ENCODE measurements at places on chromosomes 6 and 20.

DNA sequence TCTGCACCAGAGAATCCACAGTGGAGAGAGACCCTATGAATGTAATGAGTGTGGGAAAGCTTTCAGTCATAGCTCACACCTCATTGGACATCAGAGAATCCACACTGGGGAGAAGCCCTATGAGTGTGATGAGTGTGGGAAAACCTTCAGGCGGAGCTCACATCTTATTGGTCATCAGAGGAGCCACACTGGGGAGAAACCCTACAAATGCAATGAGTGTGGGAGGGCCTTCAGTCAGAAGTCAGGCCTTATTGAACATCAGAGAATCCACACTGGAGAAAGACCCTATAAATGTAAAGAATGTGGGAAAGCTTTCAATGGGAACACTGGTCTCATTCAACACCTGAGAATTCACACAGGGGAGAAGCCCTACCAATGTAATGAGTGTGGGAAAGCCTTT is 11.9 kb downstream of the ZKSCAN8 start:
- DNase-seq, result no peak

- no peak for DNase-seq
These were observed 120.1 kb downstream of the SLC23A2 start for GRCh38 chr20:4881006-4881730.

GRCh38 chr6:128425856-128426255 is 94.5 kb downstream of the PTPRK start:
- no peak for DNase-seq

GRCh38 chr6:101826678-101827077 is 433.2 kb downstream of the GRIK2 start:
- DNase-seq, result no peak

DNA sequence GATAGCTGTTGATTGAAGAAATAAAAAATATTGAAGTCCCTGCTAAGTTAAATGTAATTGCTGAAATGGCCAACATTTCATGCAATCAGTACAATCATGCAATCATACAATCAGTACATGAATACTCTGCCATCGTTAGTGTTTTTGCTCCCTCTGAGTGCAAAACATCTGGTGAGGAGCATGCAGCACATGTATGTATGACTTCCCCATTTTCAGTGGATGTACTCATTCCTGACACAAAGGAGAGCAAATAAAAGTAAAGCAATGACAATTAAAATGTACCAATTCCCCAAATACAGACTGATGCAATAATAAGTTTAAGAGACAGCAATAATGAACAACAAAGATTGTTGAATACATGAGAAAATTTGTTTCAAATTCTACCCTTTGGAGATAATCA is 140.7 kb downstream of the PLCB1 start:
- DNase-seq, result no peak

GRCh38 chr6:116205281-116205680 is 48.6 kb downstream of the TSPYL4 start:
- DNase-seq, result no peak

DNA sequence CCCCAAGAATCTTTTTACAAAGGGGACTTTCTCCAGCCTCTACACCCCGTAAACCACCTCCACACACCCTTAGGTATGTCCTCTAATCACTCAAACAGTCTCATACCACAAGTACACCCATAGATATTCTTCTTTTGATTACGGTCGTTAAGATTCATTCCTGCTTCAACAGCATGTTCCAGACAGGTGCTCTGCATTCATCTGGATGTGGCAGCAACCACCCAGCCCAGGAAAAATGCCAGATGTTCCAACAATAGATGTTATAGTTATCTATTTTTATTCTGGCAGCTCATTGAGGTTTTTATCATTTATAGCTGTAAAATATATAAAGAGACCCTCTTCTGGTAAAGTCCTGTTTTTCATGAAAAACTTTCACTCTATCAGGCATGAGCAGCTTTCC is 60.7 kb downstream of the SIM1 start:
- DNase-seq, result no peak

DNA sequence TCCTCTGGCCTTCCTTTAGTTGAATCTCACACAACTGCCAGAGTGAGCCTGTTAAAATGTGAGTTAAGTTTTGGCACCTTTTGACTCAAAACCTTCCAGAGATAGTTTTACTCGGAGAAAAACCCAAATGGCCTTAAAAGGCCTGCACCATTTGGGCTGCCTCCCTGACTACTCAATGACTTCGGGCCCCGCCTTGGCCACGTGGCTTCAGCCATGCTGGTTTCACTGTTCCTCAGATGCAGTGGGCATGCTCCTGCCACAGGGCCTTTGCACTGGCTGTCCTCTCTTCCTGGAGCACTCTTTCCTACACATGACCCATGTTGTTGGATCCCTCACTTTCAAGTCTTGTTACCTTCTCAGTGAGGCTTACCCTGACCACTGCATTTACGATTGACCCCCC is 18.3 kb downstream of the VEGFA start:
- no peak for DNase-seq

DNA sequence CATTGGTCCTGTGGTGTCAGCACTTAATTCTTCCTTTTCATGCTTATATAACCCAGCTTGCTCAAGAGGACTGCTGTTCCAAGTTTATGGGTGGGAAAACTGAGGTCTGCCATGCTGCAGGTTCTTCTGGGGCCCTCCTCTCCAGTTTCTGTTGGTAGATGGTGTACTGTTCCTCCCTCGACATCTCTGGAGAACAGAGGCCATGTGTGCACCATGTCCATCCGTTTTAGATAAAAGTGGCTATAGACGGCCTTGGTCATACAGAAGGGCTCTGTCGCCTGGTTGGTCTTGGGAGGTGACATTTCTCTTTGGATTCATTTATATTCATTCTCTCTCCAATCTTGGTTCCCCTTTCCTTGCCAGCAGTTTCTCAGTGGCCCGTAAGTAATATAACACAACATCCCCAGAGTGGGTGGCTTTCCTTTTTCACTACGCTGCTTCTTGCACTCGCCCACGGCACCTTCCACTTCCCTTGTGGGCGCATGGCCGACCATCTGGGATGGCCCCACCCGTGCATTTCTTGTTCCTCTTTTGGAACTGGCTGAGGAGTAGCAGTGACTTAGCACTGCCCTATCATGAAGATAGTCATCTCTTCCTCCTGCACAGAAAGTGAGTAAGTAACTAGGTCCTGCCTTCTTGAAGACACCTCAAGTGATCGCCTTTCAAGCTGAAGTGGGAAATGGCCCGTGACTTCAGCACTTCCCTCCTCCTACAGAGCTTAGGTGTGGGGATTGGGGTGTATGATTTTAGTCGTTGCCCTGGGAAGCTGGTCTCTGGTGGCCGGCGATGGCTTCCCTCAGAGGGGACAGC is 94.2 kb downstream of the RREB1 start:
- DNase-seq, result no peak

DNA sequence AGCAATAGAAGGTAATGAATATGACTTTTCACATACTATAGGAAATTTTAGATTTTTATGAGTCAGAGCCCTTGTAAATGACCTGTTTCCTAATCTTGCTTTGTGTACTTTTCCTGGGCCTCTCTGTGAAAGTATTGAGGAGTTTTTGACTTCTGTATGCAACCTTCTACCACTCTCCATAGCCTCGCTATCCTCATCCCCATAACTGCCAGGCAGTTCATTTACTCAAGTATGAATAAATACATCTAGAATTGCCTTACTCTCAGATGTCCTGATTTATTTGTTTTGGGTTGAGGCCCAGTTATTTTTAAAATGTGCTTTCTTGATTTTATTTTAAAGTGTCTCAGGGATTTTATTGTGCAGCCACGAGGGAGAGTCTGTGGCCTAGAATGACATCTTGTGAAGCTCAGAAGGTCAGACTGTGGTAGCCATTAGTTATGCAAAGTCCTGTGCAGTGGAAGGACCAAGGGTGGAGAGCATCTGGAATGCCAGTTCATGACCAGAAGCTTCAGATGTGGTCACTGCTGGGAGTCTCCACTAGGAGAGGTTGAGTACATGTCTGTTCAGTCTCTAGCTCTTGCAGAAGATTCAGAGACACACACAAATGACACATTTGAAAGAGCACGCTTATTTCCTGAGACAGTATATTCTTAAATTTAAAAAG is 346.2 kb upstream of the IMPG1 start:
- no peak for DNase-seq

GRCh38 chr6:15715060-15715459 is 52.2 kb upstream of the DTNBP1 start:
- DNase-seq, result no peak

DNA sequence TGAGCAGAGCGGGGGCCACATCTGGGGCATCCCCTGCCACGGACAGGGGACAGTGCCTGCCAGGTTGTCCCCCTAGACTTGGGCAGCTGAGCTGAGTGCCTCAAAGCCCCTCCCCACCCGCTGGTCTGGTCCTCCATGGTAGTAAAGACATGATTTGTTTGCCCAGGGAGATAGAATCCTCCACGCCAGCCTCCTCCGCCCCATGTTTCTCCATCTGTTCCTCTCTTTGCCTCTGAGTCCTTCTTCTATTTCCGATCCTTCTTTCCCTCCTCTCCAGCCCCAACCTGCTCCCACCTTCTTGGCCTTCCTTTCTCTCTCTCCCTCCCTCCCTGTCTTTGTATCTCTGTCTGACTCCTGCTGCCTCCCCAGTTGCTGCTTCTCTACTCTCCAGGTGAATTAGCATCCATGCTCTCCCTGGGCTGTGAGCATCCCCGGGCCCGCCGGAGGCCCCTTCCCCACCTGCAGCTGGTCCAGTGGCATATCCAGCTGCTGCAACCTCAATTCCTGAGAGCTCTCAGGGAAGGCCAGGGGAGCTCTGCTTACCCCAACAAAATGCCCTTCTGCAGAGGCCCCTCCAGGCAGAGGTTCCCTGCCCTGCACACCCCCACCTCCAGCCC is 45.8 kb downstream of the CPNE5 start:
- no peak for DNase-seq

- no peak for DNase-seq
These were observed 322.8 kb downstream of the CD83 start for GRCh38 chr6:14440215-14440910.
